ENCODE measurements at places on chromosomes 5 and 9.

DNA sequence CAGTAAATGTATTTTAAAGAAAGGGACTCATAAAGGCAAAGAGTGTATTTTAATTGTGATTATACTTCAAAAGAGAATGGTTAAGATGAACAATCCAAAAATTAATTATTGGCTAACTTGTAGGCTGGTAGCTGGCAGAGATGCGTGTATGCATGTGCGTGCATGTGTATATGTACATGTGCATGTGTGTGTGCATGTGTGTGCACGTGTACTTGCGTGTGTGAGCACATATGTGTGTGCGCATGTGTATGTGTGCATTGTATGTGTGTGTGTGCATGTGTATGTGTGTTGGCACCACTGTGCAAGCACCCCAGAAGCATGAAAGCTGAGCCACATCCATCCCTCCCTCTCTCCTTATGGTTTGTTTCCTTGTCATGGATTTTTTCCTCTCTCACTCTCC lies 83.0 kb upstream of the SLC1A3 start:
- DNase-seq = no peak

GRCh38 chr5:132812781-132813598 lies at the start of gene SOWAHA:
Gene SOWAHA, plus strand, starts transcription at chr5:132813302. Its CDS starts 320 bp downstream, at chr5:132813622.
- DNase-seq = peak; percentile 34

DNA sequence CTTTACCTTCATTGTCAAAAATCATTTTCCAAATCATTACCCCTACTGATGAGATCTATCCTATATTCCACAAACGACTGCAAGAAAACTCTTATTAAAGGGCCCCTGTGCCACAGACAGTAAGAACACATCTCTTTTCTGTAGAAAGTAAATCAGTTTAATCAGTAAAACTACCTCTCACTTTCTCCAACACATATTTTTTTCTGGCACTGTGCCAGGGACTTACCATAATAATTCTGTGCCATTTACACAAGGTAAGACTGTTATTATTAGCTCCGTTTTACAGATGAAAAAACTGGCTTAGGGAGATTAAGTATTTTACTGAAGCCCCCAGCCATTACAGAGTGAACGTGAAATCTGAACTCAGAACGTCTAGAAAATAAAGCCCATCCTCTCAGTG lies 587.0 kb upstream of the COX7C start:
- DNase-seq = no peak

DNA sequence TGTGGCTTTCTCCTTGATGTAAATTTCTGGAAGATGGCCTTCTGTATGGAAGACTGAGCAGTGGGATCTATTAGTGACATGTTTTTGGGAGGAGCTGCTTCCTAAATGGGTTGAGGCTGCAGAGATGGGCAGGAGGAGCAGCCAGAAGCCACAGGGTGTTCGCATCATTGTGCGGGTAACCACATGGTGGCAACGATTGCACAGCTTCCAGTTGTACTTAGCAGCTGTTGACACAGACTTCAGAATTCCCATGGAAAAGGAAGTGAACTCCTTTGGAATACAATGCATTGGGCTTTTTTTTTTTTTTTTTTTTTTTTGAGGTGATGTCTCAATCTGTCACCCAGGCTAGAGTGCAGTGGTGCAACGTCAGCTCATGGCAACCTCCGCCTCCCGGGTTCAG lies 297.3 kb downstream of the NR3C1 start:
- no peak for DNase-seq

DNA sequence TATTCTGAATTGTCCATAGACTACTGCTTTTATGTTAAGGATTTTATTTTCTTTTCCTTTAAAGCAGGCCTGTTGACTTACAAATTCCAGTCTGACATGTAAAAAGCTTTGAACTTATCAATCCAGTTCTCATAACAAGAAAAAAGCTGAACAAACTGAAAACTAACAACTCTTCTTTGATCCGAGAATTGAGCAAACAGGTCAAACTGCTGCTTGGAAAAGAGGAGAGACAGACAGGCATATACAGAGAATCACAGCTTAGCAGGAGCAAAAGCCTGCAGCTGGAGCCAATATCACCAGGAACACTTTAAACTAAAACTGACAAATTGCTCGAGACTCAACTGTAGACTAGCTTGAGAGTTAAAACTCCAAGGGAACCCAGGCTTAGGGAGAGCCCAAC lies 85.8 kb downstream of the HINT1 start:
- no peak for DNase-seq

GRCh38 chr9:105957830-105958229 lies 263.5 kb downstream of the TMEM38B start:
- no peak for DNase-seq

GRCh38 chr9:130445268-130445983 lies 665 bp downstream of the ASS1 start:
- no peak for DNase-seq

DNA sequence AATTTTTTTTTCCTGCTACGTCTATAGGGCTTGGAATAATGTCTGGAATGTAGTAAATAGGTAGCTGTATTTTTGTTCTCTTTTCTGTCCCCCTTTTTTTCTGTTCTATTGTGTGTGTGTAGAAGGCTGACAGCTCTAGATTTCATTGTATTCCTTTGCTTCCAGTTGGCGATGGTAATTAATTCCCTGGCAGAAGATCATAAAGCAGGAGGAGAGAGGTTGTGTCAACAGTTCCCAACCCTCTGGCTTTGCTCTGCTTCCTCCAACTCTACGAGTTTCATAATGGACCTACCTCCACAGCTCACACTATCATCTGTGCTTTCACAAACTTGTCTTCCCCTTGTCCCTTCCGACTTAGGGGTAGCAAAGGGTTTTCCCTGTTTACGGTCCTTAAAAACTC lies 117.9 kb upstream of the CDH18 start:
- no peak for DNase-seq

- no peak for DNase-seq
Observed at GRCh38 chr9:125989090-125989501, 241.9 kb downstream of the PBX3 start.

DNA sequence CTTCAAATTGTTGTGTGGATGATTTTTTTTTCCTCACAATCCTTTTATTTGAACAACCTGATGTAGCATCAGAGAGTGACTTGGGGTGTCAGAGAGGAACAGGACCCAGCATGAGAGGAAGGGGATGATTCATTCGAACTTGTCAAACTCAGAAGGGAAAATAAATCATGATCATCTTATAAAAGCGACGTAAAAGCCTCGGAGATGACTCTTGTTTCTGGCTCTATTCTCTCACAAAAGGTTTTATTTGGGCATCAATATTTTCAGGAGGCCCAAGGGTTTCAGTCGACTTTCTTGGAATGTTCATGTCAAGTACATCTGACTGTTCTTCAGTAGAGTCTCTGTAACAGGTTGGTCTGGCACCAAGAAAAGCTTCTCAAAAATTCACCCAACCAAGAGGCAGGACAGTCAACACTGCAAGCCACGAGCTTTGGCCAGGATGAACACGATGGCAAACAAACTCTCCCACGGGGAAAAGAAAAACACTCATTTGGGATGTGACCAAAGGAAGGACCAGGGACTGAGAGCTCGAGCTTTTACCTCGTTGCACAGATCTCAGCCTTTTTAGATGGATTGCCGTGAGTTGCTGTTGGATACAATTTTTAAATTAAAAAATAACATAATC lies 55.1 kb downstream of the ANKH start:
- DNase-seq = no peak

- no peak for DNase-seq
Observed at GRCh38 chr5:15959370-15960164, 220.0 kb downstream of the MARCHF11 start.

DNA sequence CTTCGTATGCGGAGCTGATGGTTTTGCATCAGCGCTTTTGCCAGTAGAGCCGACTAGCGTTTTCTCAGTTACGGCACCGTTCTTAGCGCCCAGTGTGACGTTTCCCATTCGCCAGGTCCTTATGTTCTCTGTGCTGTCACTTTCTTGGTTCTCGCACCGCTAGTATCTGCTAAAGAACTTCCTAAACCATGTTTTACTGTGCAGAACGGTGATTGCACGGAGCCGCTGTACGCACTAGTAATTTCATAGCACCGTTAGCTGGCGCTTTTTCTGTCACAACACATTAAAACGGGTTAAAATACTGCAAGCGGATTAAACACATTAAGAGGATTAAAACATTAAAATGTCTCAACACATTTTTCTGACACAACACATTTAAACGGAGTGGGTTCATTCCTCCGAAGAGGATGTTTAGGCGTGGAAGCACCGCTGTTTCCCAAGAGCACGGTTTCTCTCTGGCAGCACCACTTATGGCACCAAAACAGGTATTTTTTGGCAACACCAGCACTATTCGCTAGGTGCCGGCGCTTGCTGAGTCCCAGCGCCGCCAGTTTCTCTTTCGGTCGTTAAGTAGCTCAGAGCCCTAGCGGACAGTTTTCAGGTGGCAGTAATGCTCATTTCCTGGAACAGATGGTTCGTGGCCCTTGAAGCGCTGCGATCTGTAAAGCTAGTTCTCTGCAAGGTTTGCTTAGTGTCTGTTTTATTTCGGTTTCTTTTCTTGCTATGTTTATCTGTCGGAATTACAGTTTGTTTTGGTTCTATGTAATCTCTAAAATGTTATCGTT lies 20.3 kb downstream of the ANXA2R start:
- peak; percentile 93 for DNase-seq

DNA sequence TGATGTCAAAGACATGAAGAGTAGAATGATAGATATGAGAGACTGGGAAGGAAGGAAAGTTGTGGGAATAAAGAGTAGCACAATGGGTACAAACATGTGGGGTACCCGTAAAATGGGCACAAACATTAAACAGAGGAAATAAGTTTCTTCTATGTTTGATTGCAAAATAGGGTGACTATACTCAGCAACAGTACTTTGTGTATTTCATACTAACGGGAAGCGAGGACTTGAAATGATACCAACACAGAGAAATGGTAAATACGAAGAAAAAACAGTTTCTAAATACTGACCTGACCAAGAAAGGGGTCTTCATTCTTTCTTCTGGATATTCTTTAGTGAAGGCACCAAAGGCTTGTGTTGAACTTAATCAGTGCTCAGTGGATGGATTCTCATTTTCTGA lies 31.1 kb downstream of the ATP6V0E1 start:
- no peak for DNase-seq

- no peak for DNase-seq
Observed at GRCh38 chr9:3292311-3292710, 233.5 kb downstream of the RFX3 start.

DNA sequence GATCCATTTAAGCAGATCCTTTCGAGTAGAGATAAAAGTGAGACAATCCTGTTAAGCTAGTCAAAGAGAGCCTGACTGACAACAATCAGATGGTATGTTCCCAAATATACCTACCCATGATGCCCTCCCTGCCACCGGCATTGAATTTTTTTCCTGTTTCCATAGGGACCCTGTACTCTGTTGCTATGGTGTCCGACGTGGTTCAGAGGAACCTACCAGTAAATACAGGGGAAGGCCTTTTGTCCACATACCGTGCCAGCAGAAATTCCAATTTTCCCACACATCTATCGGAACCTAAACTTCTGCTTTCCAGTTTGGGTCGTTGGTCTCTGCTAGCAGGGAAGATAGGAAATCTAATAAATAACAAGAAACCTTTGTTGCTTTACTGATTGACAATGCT lies 64.7 kb downstream of the MEGF10 start:
- DNase-seq = no peak

- no peak for DNase-seq
Observed at GRCh38 chr9:77021291-77021894, 1.9 kb downstream of the FOXB2 start.

GRCh38 chr5:170353011-170353761 lies 36.0 kb downstream of the KCNMB1 start:
- no peak for DNase-seq

GRCh38 chr5:89236900-89237299 lies 353.9 kb upstream of the MEF2C start:
- no peak for DNase-seq

GRCh38 chr5:119330367-119331183 lies 25.2 kb upstream of the TNFAIP8 start:
- DNase-seq = peak; percentile 73

- DNase-seq = no peak
Observed at GRCh38 chr5:175282611-175283225, 161.3 kb downstream of the DRD1 start.

GRCh38 chr9:76255781-76256455 lies 138.3 kb downstream of the RFK start:
- no peak for DNase-seq

GRCh38 chr9:34611251-34611810 lies 566 bp downstream of the RPP25L start:
- DNase-seq = no peak

- DNase-seq = no peak
Observed at GRCh38 chr9:114525513-114525912, 20.2 kb upstream of the WHRN start.

DNA sequence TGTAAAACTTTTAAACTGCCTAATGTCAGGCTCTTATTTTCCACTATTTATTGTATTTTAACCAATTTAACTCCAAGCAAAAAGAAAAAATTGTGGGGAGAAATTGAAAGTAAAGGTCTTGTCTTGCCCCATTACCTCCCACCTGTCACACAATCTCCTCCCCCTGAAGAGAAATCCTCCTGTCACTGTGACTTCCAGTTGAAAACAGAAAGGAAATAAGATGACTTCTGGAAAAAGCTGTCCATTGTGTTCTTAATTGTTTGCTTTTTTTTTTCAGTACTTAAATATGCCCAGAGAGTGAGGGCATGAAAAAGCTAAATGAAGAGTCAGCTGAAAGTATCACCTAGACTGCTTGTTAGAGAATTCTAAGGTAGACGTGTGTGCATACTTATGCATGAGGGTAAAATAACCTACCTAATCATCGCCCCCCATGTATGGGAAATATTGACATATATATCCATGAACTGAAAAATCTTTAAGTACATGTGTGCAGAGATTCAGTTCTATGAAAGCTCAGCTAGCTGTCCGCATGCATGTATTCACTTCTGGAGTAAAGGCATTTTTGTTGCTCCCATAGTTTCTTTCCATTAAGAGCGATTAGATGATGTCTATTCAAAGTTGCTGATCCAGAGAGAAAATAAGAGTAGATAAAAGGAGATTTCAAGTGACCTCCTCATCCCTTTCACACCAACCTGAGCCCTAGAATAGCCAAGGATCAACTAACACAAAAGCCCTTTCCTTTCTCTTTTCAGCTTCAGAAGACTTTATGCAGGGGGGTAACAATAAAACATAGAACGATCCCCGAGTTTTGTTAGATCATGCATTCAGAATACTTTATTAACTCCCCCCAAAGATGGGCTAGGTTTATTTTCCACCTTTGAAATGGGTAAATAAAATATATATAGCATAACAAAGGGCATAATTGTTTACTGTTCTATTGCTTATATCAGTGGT lies 5.3 kb downstream of the NR2F1-AS1 start:
- no peak for DNase-seq

DNA sequence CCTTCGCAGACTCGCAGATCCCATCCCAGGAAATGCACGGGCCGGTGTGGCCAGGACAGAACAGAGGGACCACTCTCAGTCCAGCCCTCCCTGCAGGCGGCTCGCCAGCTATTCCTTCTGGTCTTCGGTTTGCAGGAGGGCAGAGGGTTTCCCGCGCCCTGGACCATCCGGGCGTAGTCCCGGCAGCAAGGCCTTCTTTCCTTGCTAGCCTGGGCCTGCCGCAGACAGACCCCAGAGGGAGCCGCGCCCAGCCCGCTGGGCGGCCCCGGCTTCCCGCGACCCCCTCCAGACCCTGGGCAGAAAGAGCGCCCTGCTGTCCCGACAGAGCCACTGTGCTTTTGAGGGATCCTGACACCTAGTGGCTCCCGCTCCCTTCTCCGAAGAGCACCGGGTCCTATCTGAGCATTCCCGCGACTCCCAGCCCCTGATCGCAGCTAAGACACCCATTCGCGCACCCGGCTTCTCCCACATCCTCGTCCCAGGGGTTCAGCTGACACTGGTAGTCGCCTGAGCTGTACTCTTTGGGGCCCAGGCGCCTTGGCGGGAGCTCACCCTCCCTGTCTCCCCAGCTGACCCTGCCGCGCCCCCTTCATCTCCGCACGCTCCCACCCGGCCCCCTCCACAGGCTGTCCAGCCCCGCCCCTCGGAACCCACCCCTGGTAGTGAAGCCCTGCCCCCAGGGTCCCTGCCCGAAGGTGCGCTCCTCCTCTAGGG lies 1.1 kb downstream of the CFAP90 start:
- peak; percentile 13 for DNase-seq
